ENCODE measurements at places on chromosomes 4 and X.

- no peak for DNase-seq
Measured at GRCh38 chrX:72346302-72346949, 40.7 kb upstream of the CITED1 start.

- no peak for DNase-seq
Measured at GRCh38 chr4:124710911-124711310, 1.6 kb downstream of the ANKRD50 start.

GRCh38 chr4:52588097-52588496, 71.0 kb downstream of the USP46 start:
- DNase-seq = no peak

GRCh38 chr4:88709989-88710388, 12.4 kb upstream of the NAP1L5 start:
- no peak for DNase-seq

GRCh38 chrX:8190341-8190830, 19.3 kb upstream of the VCX2 start:
- DNase-seq = no peak

- no peak for DNase-seq
Measured at GRCh38 chr4:90498175-90498574, 371.0 kb downstream of the CCSER1 start.

GRCh38 chr4:155906554-155907247, 3.2 kb downstream of the TDO2 start:
- no peak for DNase-seq

DNA sequence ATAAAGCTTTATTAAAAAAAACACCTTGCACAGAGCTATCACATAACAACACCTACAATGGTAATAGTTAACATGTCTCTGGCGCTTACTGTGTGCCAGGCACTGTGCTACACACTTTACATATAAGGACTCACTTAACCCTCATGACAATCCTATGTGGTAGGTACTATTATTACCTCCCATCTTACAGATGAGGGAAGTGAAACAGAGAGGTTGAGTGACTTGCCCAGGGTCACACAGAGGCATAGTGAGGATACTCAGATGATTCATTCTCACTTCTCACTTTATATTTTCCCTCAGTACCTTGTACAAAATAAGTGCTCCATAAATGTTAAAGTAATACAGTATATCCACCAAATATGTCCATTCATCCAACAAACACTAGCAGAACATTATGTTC, 43.4 kb upstream of the IQSEC2 start:
- no peak for DNase-seq

GRCh38 chr4:172007889-172008288, 194.7 kb downstream of the GALNTL6 start:
- no peak for DNase-seq

GRCh38 chr4:7979652-7979968, 39.9 kb upstream of the AFAP1 start:
- DNase-seq = no peak

GRCh38 chr4:182230256-182230655, 12.9 kb upstream of the TENM3 start:
- DNase-seq = no peak

- DNase-seq = peak; percentile 35
Measured at GRCh38 chr4:78517050-78517652, 34.4 kb upstream of the ANXA3 start.

GRCh38 chr4:26206999-26207398, 113.8 kb upstream of the RBPJ start:
- DNase-seq = no peak

DNA sequence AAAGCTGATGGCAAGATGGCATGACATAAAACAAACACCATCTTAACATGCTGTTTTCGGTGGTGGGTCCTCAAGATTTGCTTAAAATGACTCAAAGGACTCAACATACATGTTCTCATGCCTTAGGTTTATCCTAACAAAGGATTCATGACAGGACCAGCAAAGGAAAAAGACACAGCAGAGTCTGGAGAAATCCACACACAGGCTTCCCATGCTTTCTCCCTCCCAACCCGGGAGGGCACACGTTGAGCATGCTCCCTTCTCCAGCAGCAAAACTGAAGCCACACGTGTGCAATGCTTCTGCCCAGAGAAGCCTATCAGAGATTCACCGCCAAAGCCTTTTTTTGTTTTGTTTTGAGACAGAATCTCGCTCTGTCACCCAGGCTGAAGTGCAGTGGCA, 39.9 kb downstream of the SAT1 start:
- no peak for DNase-seq

GRCh38 chr4:107757864-107758476, 37.9 kb upstream of the PAPSS1 start:
- no peak for DNase-seq

- no peak for DNase-seq
Measured at GRCh38 chr4:165927815-165928214, 54.8 kb downstream of the TLL1 start.

DNA sequence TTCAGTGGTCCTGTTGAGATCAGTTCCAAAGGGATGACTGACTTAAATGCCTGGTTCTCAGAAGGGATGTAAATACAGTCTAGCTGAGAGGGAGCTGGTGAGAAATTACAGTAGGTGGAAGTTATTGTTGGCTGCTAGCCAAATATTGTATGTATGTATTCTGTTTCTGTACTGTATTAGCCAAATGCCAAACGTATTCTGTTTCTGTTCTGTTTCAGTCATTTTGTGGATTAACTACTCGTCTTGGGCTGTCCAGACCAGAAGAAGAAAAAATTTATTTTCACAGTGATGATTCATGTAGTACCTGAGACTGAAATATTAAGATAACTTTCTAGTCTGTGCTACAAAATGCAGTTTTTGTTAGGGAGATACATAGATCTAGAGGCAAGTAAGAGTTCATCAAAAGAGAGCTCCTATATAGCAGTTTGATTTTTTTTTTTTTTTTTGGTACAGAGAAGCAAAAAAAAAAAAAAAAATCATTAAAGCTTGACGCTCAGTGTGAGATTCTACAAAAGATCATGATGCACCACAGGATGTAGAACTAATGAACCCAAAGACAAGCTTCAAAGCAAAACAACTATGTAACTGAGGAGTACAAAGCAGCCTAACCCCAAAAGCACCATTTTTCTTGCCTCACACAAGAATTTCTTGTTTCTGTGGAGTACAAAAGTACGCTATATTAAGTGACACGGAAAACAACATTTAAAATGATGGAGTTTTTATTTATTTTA, 54.8 kb downstream of the CASP6 start:
- DNase-seq = no peak

DNA sequence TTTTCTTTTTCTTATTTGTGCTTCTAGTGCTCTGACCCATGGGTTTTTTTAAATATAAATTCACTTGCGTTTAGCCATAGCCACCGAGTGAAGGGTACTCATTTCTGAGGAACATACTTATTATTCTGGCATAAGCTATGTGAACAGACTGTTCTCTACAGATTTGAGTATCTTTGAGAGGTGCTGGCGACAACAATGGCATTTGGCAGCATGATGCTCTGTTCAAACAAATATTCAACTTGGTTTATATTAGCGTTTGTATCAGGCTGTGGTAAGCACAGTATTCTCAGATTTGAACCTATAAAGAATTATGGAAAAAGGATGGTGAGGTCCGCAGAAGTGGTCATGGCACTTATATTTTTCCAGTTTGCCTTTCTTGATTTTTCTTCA, 108.7 kb upstream of the LIMCH1 start:
- no peak for DNase-seq

- DNase-seq = no peak
Measured at GRCh38 chrX:24146283-24146949, 3.1 kb upstream of the ZFX start.

- DNase-seq = no peak
Measured at GRCh38 chr4:96052827-96053226, 212.9 kb downstream of the PDHA2 start.

GRCh38 chrX:142312591-142312990, 107.5 kb upstream of the MAGEC2 start:
- DNase-seq = no peak

- DNase-seq = peak; percentile 46
Measured at GRCh38 chr4:181520790-181521189, 722.4 kb upstream of the TENM3 start.

GRCh38 chr4:3402491-3403347, 39.0 kb upstream of the HGFAC start:
- no peak for DNase-seq

- no peak for DNase-seq
Measured at GRCh38 chrX:81205551-81205950, 3.6 kb downstream of the SH3BGRL start.

DNA sequence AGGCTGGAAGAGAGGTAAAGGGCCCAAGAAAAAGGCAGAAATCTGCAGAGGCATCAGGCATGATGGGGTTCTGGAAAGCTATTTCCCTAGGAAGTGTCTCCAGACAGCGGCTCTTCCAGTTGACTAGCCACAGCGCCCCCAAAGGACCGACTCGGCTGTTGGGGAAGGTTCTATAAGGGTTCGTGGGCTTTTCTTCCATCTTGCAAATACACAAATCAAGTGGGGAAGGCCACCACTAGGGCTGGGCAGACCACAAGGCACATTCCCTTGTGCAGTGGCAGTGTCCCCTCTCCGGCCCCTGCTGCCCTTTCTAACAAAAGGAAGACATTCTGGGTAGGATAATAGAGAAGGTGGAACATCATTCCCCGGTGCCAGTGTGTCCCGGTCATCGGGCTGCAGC, 18.2 kb downstream of the BCOR start:
- DNase-seq = no peak

- DNase-seq = no peak
Measured at GRCh38 chrX:1244164-1245076, 24.2 kb upstream of the CSF2RA start.

GRCh38 chrX:142036116-142036515, 132.4 kb downstream of the MAGEC1 start:
- no peak for DNase-seq

DNA sequence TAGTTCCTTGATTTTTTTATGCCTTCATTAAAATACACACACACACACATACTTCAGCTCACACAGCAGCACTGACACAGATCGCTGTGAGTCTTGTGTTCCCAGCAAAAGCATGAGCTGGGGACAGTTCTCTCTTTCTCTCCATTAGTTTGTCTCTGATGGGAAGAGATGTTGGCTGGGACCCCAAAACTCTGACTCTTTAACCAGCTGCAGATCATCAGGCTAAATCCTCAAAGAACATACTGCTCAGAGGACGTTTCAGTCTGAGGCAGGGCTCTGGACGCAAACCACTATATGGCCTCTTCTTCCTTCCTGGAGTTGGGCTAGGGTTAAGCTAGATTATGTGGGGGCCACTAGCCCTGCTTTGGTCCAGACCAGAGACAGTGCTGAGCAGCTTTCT, 109.6 kb downstream of the NHSL2 start:
- no peak for DNase-seq

DNA sequence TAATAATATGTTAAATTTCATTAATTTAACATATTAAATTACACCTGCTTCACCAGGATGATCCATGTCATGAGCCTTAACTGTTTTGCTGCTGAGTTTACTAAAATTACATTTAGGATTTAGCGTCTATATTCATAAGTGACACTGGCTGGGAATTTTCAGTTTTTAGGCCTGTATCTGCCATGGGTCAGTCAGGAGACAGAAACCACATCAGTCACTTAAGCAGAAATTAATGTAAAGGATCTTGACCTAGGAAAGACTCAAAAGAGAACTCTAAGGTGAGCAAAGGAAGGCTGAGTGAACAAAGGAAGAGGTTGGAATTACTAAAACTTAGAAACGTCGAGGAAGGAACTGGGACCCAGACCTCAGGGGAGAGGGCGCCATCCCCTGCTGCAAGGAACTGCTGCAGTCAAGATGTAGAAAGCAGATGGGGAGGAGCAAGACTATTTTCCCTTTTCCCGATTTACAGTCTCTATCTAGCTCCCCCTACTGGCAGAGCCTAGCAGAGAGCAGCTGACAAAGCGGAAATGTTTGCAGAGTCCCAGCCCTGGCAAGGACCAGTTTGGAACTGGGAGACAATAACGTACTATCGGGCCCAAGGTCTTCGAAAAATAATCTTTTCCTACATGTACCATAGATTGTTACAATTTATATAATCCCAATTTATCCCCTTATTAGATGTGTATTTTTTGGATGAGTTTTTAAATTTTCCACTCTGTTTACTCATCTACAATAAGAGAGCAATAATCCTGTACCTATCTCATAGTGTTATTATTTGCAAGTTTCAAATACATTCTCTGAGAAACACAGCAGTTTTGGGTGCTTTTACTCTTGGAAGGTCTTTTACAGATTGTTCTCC, 22.6 kb upstream of the RBBP7 start:
- DNase-seq = peak; percentile 63

- DNase-seq = peak; percentile 0
Measured at GRCh38 chrX:123648028-123648810, 84.6 kb downstream of the THOC2 start.

- no peak for DNase-seq
Measured at GRCh38 chr4:40888933-40889332, 139.2 kb downstream of the NSUN7 start.

- no peak for DNase-seq
Measured at GRCh38 chr4:145283909-145284308, 103.5 kb upstream of the OTUD4 start.

DNA sequence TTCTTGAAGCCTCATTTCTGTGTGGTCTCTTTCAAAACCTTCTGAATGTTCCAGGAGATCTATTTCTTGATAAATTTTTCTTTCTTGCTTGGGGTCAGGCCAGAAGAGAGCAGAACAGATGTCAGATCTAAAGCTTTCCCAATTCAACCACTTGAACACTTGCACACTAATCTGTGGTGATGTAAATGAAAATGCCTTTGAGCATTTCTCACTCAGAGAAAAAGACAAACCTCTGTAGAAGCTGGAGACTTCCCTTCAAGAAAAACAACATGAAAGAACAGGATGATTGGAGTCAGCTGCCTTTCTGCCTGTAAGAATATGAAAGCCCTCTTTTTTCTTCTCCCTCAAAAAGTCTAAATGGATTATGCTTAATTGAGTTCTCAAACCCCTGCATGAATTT, 11.2 kb downstream of the IGFBP7 start:
- DNase-seq = no peak

DNA sequence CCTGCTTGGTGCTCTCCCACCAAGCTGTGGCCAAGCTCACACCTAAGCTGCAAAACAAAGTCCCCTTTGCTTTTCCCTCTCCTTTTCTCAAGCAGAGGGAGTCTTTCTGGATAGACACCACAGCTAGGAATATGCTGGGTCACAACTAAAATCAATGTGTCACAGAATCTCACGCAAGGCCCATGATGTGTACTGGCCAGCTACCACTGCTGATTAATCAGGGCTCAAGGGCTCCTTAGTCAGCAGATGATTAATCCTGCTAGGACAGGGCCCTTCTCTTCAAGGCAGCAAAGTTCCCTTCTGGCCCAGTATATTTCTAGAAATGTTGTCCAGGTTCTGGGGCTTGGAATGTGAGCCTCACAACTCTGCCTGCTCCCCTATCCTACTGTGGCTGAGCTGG, 32.0 kb upstream of the TENT5D start:
- no peak for DNase-seq

GRCh38 chr4:4651811-4652755, 110.2 kb upstream of the STX18 start:
- DNase-seq = no peak

- no peak for DNase-seq
Measured at GRCh38 chr4:38298868-38299713, 338.9 kb downstream of the PTTG2 start.

DNA sequence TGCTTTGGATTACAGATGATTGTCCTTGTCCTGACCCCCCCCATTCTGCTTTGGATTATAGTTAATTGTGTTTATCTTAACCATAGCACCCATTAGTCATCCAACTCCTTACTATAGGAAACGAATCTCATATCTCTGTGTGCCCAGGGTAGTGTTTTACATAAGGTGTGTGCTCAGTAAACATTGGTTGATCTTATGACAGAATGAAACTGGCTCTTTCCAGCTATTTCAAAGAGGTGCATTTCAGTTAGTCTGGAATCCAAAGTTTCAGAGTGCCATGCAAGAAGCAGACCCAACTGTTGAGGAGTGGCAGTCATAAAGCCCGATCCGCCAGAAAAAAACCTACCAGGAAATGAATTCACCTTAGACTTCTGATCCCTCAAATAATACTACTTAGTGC, 14.7 kb downstream of the TRIM2 start:
- DNase-seq = no peak

All from NCI-H1436 (cell line).